ENCODE measurements at places on chromosomes 3 and 15. TPM values are rescaled to one million over a fixed set of nuclear protein-coding genes. Genes with fewer than 3 reads are reported as not detected.

DNA sequence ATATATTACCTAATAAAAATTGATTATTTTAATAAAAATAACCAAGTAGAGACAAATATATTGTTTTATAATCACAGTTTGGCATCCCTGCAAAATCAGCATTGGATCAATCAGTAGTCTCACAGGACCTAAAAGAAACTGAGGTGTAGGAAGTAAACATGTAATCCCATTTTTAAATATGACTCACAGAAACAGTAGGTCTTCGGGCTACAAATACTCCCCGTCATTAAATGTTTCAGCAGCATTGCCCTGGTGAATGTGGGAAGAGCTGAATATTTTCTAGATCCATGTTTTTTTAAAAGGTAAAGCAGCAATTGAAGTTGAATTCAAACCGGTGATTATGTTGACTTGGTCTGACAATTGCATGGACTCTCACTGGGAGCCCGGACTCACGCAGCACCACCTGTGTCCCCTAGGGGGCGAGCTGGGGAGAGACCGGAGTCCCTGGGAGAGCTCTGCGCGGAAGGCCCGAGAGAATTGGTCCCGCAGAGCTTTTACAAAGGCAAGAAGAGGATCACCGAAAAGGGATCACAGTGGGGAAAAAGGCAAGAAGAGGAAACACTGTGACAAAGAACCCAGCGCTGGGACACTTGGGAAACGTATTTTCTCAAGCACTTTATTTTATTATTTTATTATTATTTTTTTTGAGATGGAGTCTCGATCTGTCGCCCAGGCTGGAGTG lies 17.2 kb upstream of the USP3 start:
- peaks cover 38% of the 10 kb centered on the region for H3K4me1 ChIP-seq
- H3K27me3 ChIP-seq, result no peaks in the 10 kb centered on the region
- H3K36me3 ChIP-seq, result no peaks in the 10 kb centered on the region
- no peak overlapping the region for H3K27ac ChIP-seq
- H3K4me3 ChIP-seq, result no peak overlapping the region

DNA sequence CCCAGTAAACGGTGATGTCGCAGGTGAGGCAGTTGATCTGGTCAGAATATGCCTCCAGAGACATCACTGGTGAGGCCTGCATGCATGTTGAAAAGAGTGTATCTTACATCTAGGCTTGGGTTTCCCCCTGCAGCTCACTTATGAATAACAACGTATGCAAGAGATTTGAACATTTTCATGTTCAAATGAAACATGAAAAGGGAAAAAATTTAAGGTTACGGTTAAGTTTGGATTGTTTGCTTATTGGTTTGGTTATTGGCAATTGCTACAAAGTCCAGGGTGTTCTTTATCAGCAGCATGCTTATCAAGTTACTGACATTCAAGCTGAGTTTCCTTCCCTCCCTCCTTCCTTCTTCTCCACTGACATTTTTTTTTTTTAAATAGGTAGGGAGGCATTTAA lies 123.2 kb downstream of the IGF1R start:
- no peak overlapping the region for H3K4me3 ChIP-seq
- no peak overlapping the region for H3K27ac ChIP-seq
- H3K36me3 ChIP-seq, result no peaks in the 10 kb centered on the region
- no peak for DNase-seq

The STRIT1 gene
- not detected for total RNA-seq

DNA sequence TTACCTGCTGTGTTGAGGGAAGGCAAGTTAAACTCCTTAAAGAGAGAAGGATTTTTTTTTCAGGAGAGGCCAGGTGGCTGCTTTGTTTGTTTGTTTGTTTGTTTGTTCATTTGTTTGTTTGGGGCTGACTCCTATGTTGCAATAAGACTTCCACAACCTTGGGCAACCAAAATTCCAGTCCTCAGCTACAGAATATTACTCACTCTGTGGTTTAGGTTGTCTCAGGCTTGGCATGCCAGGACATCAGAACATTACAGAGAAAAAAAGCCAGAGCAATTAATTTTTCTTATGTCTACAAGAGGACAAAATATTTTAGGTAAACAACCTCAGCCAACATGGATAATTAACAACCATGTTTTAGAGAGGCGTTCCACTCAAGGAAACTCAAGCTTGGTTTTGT lies 156.7 kb upstream of the ATP11B start:
- H3K4me3 ChIP-seq, result no peak overlapping the region
- no peaks in the 10 kb centered on the region for H3K27me3 ChIP-seq
- no peaks in the 10 kb centered on the region for H3K4me1 ChIP-seq
- DNase-seq, result no peak

- no peaks in the 10 kb centered on the region for H3K4me1 ChIP-seq
- H3K27ac ChIP-seq, result no peak overlapping the region
- no peaks in the 10 kb centered on the region for H3K36me3 ChIP-seq
- DNase-seq, result no peak
- no peaks in the 10 kb centered on the region for H3K27me3 ChIP-seq
Measured at GRCh38 chr15:79610021-79610420, 177.9 kb downstream of the MINAR1 start.

The ADAMTS7 gene
- 17.7 TPM for total RNA-seq

DNA sequence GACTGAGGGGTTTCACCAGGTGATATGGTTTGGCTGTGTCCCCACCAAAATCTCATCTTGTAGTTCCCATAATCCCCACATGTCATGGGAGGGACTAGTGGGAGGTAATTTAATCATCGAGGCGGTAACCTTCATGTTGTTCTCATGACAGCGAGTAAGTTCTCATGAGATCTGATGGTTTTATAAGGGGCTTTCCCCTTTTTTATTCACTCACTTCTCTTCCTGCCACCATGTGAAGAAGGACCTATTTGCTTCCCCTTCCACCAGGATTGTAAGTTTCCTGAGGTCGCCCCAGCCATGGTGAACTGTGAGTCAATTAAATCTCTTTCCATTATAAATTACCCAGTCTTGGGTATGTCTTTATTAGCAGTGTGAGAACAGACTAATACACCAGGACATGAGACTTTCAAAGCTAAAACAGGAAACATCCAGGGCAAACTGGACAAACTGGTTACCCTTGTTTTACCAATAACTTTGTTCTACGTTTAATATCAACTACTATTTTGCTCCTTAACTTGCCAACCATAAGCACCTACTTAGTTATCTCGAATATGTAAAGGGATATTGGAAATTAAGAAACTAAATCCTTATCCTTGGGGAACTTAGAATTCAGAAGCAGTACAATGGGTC lies 98.2 kb downstream of the MYH15 start:
- H3K36me3 ChIP-seq, result no peaks in the 10 kb centered on the region
- H3K4me1 ChIP-seq, result no peaks in the 10 kb centered on the region
- no peak overlapping the region for H3K4me3 ChIP-seq

The LINGO1 gene
- total RNA-seq, result 1.5 TPM

GRCh38 chr15:95715906-95716656 lies 614.4 kb upstream of the NR2F2 start:
- no peak for DNase-seq
- no peak overlapping the region for H3K4me3 ChIP-seq

- no peak for DNase-seq
- H3K36me3 ChIP-seq, result peaks cover 2% of the 10 kb centered on the region
- no peaks in the 10 kb centered on the region for H3K4me1 ChIP-seq
Measured at GRCh38 chr15:50655555-50655954, 31.0 kb downstream of the TRPM7 start.

- DNase-seq, result no peak
- H3K4me3 ChIP-seq, result no peak overlapping the region
- no peaks in the 10 kb centered on the region for H3K36me3 ChIP-seq
Measured at GRCh38 chr15:39792025-39792843, 9.6 kb upstream of the FSIP1 start.

- peak; percentile 38 for DNase-seq
- no peaks in the 10 kb centered on the region for H3K36me3 ChIP-seq
- peak overlapping the region; percentile 95 for H3K4me3 ChIP-seq
- no peaks in the 10 kb centered on the region for H3K27me3 ChIP-seq
- peak overlapping the region; percentile 97 for H3K27ac ChIP-seq
Measured at GRCh38 chr15:99564221-99565048, 1.3 kb upstream of the MEF2A start.

DNA sequence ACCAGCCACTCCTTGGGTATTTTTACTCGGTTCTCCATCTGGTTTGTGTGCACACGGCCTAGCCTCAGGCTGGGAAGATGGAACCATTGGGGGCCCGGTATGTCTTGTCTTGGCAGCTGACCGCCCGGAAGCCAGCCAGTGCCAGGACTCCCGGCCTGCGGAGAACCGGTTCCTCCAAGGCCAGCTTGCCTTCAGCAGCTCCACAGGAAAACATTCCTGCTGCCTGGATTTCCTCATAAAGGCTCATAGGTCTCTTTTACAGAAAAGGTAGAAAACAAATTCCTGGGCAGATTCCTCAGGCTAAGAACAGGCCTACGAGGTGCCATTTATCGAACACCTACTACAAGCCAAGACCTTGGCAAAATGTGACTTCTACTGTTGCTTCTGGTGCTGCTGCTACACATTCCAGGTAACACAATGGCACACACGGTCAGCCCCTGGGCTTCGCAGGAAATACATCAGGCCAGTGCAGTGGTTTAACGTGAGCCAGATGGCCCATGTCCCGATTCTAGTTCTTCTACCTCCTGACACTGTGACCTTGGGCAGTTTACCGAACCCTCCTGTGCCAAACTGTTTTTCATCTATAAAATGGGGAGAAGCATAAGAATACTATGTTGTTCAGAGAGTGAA lies 141.8 kb downstream of the OPA1 start:
- no peak for DNase-seq
- H3K27me3 ChIP-seq, result no peaks in the 10 kb centered on the region
- H3K36me3 ChIP-seq, result no peaks in the 10 kb centered on the region

DNA sequence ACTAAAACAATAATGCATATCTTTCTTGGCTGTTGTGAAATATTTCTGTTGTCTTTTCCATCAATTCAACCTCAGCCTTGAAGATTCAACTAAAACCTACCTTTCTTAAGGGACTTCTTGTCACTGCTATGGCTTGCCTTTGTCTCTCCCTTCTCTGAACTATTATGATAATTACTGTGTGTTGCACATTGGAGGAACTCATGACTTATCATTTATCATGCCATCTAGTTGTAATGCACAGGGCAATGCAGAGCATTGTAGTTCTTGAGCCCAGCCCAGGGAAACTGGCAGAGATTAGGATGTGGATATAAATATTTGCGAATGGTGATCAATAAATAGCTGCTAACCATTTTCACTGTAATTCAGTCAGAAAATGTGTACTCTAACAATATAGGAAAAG lies 427.1 kb upstream of the FRG2C start:
- H3K4me3 ChIP-seq, result no peak overlapping the region
- no peak for DNase-seq
- no peak overlapping the region for H3K27ac ChIP-seq
- H3K36me3 ChIP-seq, result no peaks in the 10 kb centered on the region
- H3K27me3 ChIP-seq, result no peaks in the 10 kb centered on the region

DNA sequence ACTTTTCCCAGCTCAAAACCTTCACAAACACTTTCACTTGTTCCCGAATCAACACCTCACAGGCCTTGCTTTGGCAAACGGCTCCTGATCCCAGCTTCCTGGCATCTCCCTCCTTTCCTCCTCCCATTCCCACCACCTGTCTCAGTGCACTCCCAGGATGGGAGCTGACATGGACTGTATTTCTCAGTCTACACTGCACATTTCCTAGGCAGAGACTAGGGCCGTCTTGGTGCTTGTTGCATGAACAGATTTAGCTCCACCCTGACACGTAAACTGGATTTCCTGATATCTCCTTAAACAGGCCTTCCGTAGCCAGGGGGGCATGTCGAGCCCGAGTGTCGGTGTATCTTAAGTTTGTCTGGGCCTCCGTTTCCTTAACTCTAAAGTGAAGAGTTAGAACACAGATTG lies 790 bp upstream of the WHAMM start:
- no peak overlapping the region for H3K4me3 ChIP-seq
- H3K36me3 ChIP-seq, result peaks cover under 1% of the 10 kb centered on the region
- H3K4me1 ChIP-seq, result peaks cover 36% of the 10 kb centered on the region
- DNase-seq, result no peak
- H3K27me3 ChIP-seq, result no peaks in the 10 kb centered on the region

DNA sequence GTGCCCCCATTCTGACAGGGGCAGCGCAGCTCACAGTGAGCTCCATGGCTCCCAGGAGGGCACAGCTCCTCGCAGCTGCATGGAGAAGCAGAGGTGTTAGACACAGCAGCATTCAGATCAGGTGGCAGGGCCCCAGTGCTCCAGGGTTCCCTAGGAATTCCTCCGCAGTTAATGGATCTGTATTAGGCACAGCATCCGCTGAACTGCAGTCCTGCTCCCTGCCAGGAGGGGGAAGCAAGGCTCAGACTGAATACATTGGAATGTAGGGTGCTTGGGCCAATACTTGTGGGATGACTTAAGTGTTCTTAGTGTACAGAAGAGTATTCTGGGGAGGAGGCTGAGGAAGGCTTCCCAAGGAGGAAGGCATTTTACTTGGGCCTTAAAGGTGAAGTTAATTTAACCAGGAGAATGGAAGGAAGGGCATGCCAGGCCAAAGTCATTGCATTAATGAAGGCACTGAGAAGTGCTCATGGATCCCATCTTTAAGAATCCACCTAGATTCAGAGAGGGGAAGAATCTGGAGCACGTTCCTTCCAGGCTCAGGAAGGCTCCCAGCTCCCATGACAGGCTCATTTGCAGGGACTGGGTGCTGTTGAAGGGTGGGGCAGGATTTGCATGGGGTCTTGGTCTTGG lies 111.6 kb downstream of the RAB11A start:
- peak; percentile 49 for DNase-seq
- peaks cover 10% of the 10 kb centered on the region for H3K4me1 ChIP-seq
- no peak overlapping the region for H3K4me3 ChIP-seq
- H3K27me3 ChIP-seq, result peaks cover 50% of the 10 kb centered on the region
- H3K27ac ChIP-seq, result no peak overlapping the region
- H3K36me3 ChIP-seq, result no peaks in the 10 kb centered on the region

The TOMM70 gene
- total RNA-seq, result 37.8 TPM

GRCh38 chr3:151631946-151632345 lies 101.8 kb upstream of the AADACL2 start:
- no peak for DNase-seq
- H3K4me1 ChIP-seq, result peaks cover 8% of the 10 kb centered on the region
- no peak overlapping the region for H3K27ac ChIP-seq

DNA sequence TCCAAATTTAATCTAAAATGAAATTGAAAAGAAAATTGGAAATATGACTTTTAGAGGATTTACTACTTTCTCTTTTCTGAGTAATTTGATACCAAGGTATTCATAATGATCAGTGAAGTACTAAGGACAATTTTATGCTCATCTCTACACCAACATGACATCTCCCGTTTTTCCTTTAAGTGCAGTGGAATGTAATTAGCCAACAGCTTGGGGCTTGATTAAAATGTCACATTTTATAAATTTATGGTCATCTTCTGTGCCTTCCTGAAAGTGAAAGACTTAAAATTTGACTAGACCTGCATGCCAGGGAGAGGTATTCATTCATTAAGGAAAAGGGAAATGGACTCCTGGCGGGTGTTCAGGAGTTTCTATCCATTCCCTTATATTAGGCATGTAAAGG lies 228.2 kb upstream of the CNTN3 start:
- no peaks in the 10 kb centered on the region for H3K36me3 ChIP-seq
- H3K4me3 ChIP-seq, result no peak overlapping the region
- H3K27ac ChIP-seq, result no peak overlapping the region
- H3K27me3 ChIP-seq, result no peaks in the 10 kb centered on the region
- DNase-seq, result no peak

GRCh38 chr15:37220949-37221670 lies 120.8 kb upstream of the MEIS2 start:
- H3K4me3 ChIP-seq, result no peak overlapping the region
- no peak overlapping the region for H3K27ac ChIP-seq

All from tibial nerve (tissue), 4 donors.